ENCODE measurements at places on chromosomes 12 and 14.
A peak's percentile ranks its signal among the peaks of the same experiment; 100 is the strongest.

- peak; percentile 28 for DNase-seq
Observed at GRCh38 chr12:79274501-79275064, 410.0 kb downstream of the SYT1 start.

DNA sequence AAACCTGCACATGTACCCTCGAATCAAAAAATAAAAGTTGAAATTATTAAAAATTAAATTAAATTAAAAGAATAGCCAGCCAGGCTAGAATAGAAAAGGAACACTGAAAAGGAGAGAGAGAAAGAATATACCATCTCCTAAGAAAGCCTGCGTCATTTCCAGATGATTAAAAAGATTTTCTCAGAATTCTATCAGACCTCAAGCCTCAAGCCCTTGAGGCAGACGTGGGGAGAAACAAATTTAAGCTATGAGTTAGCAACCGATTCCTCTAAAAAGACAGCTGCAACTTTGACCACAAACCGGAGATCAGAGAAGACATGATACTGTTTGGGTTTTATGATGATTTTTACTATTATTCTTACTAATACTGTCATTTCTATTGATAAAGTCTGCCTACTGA is 138.3 kb downstream of the KSR2 start:
- DNase-seq: no peak

DNA sequence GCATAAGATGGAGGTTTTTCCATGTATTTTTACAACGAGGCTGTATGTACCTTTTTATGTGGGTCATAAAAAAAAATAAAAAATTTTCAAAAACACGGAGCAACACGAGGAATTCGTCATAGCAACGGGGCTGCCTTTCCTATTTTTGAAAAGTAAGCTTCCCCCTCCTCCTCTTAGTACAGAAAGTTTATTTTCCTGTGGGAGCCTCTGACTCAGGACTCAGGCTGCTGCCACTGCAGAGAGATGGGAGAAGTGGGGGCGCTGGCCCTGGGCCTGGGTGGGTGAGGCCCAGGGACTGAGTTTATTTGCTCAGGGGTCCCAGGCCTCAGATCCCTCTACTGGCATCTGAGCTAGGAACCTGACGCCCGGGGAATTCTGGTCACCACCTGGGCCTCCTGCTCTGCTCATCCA is 10.2 kb upstream of the CMKLR1 start:
- peak; percentile 16 for DNase-seq

DNA sequence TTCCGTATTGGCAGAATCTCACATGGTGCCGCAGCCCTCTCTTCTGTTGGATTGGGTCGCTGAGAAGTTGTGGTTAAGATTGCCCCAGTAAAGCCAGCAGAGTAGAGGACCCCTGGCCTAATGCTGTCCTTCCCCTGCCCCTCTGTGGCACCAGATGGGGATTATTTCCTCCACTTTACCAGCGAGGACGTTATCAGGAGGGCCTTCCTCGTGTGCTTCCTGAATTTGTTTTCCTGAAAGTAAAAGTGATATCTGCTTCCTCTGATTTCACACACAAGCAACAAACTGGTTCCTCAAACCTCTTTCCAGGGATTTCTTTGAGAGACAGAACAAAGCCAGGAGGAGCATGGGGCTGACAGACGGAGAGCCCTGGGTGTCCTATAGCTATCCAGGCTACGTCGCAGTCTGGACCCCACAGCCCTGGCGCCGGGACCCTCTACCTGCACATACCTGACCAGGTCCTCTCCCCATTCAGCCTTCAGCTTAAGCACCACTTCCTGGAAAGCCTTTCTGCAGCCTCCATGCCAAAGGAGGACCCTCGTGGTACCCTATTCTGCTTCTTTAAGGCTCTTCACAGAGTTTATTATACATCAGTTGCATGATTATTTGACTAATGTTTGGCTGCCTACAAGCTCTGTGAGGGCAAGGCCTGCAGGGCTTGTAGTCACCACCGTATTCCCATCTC is 314.8 kb upstream of the FKBP4 start:
- DNase-seq: no peak

GRCh38 chr14:101496776-101497683 is 64.3 kb upstream of the DIO3 start:
- no peak for DNase-seq

- peak; percentile 98 for DNase-seq
Observed at GRCh38 chr14:35384455-35385041, 20.0 kb downstream of the NFKBIA start.

GRCh38 chr12:1041478-1041877 is 50.5 kb downstream of the ERC1 start:
- DNase-seq: peak; percentile 19

DNA sequence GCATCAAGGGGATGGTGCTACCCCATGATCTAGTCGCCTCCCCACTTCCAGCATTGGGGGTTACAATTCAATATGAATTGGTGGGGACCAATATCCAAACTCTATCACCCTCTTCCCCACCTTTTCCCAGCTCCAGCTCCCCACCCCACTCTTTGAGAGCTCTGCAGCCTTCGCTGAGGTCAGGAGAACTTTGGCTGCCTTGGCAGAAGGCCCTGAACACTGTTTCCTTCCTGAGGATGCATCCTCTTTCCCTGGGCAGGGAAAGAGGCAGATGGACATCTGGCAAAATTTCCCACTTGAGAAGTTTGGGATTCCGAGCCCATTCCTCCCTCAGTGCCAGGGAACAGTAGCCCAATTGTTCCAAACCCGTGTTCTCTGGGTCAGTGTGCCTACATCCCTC is 169.1 kb downstream of the TSPAN9 start:
- DNase-seq: no peak

- peak; percentile 33 for DNase-seq
Observed at GRCh38 chr12:62862259-62862881, 72.6 kb downstream of the PPM1H start.

DNA sequence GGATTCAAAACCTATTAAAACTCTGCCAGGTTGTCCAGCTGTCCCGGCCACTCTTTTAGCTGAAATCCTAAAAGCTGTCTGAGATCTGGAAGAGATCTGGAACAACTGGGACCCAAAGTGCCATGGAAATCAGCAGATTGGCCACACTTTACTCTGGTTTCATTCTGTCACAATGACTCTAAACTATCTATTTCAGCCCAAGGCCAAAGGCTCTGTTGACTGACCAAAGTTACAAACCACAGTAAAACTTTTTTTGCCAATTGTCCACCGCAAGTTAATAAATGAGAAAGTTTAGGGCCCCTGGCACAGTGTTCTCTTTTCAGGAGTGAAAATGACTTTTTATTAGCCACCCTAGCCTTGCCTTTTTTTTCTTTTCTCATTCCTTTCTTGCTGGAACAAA is 113.4 kb upstream of the CPM start:
- no peak for DNase-seq

- peak; percentile 68 for DNase-seq
Observed at GRCh38 chr14:60164712-60165546, at the start of gene DHRS7. TSS of gene DHRS7 (minus strand) at chr14:60165398. CDS start at chr14:60165309, 89 bp downstream.

DNA sequence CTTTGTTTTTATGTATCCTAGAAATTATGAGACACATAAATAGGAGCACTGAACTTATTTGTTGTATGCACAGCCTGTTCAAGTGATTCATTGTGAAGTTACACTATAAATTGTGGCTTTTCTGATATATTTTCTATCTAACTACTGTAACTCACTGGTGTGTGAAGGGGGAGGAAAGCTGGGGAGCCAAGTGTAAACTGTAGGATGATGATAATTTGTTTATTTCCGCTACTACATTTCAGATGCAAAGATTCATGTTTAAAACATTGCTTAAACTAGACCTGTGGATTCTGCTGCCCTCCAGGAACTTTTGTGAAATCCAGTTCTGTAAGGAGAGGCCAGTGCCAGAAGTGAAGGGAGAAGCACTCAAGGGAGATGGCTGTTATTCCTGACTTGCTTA is 3.3 kb downstream of the TMTC2 start:
- no peak for DNase-seq

DNA sequence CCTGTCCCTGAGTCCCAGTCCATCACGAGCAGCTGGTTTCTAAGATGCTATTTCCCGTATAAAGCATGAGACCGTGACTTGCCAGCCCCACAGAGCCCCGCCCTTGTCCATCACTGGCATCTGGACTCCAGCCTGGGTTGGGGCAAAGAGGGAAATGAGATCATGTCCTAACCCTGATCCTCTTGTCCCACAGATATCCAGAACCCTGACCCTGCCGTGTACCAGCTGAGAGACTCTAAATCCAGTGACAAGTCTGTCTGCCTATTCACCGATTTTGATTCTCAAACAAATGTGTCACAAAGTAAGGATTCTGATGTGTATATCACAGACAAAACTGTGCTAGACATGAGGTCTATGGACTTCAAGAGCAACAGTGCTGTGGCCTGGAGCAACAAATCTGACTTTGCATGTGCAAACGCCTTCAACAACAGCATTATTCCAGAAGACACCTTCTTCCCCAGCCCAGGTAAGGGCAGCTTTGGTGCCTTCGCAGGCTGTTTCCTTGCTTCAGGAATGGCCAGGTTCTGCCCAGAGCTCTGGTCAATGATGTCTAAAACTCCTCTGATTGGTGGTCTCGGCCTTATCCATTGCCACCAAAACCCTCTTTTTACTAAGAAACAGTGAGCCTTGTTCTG is 41.6 kb downstream of the DAD1 start:
- no peak for DNase-seq

Data from fibroblast of mammary gland (primary cell).